GM12865 (cell line): ENCODE measurements at places on chromosomes 7 and 10.

DNA sequence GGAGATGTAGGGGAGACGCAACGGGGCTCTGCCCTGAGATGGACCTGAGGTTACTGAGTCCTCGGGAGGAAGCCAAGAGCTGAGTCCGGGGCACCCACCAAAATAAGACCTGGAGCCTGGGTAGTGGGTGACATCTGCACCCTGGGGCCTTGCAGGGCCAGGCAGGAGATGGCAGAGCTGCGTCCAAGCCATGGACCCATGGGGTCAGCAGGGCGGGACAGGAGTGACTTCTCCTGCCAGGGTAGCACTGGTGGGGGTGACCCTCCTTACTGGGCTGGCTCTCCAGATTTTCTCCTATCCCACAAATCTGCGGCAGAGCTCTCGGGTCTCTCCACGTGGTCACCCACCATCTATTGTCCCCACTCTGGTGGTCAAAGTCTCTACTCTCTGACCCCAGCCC, 2.1 kb downstream of the GHRHR start:
- no peak for DNase-seq

DNA sequence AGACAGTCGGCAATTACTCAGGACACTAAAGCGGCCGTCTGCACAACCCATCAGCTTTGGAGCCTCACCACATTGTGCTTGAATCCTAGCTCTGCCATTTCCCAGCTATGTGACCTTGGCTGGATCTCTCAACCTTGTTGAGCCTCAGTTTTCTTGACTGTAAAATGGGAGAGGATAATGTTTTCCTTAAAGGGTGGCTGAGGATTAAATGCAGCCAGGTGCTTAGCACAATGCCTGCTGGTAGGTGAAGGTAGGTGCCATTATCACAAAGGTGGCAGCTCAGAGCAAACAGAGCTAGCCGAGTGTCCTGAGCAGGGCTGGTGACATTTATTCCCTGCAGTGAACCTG, 508.5 kb upstream of the ZMIZ1 start:
- DNase-seq = no peak

GRCh38 chr7:123662755-123663154, 7.1 kb downstream of the LMOD2 start:
- no peak for DNase-seq

- no peak for DNase-seq
Measured at GRCh38 chr7:22442882-22443369, 57.1 kb downstream of the STEAP1B start.

DNA sequence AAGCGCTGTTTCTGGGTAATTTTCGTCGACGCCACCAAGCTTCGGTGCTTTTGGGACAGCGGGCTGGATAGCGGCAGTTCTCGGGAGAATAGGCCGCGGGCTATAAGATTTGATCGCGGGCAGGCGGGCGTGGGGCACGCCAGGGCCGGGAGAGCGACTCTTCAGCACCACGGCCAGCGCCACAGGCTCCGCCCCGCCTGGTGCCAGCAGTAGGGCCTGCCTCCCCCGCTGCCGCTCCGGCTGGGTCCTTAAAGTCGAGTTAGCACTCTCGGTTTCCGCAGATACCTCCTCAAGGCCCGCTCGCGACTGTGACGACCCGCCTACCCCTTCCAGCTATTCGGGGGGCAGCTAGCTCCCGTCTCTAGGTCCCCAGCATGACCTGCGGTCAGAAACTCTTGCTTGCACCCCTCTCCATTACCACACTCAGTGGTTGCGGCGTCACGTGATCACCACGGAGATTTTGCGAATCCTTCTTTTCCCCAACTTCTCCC, 9.4 kb downstream of the NXPH1 start:
- DNase-seq = peak; percentile 54
